SK-N-SH (cell line): ENCODE measurements at places on chromosomes 13 and 19.

- DNase-seq, result no peak
These were observed 17.2 kb downstream of the SAFB2 start for GRCh38 chr19:5605362-5605761.

DNA sequence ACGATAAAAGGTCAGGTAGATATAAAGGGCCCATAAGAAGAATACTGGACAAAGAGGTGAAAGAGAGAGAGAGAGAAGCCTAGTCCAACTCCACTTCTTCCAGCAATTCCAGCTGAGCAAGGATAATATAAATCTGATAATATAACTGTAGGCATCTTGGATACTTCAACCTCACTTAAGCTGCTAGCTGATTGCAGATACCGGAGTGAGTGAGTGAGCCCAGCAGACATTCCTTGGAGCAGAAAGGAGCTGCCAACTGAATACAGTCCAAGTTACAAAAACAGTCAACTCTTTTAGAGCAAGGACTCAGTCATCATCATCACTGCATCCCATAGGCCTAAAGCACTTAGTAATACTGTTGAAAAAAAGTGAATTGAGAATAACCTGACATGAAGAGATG, 387.6 kb downstream of the SLITRK6 start:
- no peak for DNase-seq

DNA sequence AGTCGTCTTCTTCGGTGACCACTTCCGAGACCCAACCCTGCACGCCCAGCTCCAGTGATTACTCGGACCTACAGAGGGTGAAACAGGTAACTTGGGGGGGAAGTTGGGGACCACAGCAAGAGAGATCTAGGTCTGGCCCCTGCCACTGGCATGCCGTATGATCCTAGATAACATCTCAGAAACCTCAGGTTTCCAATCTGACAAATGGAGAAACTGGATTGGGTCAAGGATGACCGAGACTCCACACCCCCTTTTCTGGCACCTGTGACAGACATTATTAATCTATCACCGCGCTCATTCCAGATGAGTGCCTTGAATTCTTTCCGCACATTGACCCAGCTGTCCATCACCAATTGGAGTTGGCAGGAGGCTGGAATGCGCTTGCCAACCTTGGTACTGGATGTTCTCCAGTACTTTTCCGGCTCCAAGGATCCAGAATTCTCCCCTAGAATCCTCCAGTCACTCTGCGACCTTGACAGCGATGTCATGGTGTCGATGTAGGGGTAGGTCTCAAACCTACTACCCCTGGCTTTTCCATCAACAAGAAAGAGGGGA, 17.4 kb downstream of the VASP start:
- no peak for DNase-seq

DNA sequence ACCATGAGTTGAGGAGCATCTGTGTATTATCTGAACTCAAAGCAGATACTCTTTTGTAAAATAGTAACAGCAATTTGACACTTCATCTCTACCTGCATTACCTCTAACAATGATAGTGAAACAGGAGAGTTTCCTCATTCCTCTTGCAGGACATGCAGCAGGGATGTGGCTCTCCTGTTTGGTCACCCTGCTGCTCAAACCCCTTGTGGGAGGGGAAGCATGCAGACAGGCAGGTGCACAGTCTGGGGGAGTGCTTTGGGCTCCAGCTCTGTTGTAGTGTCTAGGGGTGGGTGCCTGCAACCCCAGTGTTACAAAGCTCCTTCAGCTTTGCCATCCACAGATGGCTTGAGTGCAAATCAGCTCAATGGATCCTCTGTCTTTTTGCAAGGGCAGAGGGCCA, 827.6 kb downstream of the DACH1 start:
- no peak for DNase-seq

DNA sequence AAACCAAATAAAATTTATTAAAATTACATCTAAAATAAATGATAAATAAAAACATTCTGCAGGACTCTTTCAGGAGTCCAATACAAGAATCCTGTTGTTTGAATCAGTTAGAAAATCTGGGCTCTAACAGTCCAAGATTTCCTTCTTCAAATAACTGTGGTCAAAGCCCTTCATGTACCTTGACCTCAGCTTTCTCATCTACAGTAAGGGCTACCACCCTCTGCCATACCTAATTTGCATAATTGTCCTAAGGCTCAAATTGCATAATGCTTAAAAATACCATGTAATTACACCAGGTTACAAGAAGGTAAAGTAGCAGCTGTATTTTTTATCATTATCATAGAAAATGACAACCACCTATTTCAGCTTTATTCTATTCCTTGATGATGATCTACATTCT, 54.3 kb downstream of the XPO4 start:
- no peak for DNase-seq

- DNase-seq, result no peak
These were observed 5.8 kb upstream of the HSPH1 start for GRCh38 chr13:31167490-31167889.

GRCh38 chr13:94384231-94384905, 95.1 kb downstream of the DCT start:
- DNase-seq, result no peak

- DNase-seq, result no peak
These were observed at the start of gene CCDC8 for GRCh38 chr19:46413262-46414031. CCDC8 (minus strand) TSS chr19:46413564; CDS start chr19:46412810, 754 bp downstream.

DNA sequence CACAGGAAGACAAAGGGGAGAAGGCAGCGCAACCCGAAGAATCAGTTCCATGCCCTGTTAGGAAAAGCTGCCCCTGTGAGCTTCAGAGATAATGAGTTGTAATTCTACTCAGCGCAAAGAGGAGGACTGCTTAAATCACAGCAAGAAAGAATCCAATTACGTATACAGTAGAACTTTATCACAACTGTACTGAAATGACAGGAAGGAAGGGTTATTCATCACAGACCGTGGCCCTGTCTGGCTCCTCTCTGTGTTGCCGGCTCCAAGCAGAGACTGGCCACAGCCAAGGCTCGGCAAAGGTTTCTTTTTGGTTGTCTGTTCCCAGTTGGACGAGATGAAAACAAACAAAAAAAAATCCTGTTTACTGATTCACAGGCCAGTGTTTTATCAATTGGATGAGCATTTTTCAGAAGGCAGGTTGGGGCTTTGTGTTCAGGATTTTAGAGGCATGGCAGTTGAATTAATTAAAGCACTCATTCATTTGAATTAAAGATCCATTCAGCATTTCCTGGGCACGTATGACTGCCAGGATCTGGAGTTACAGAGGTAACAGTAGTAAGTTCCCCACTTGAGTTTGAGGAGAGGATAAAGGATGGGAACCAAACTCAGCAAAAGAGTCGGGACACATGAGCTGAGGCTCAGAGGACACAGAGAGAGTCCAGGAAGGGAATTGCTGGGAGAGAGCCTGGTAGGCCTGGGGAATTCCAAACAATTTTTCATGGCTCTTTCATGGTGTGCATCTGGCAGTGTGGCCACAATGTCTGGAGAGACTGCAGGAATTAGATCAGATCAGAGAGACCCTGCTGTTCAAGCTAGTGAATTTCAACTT, 341.0 kb downstream of the DNAJC15 start:
- no peak for DNase-seq

DNA sequence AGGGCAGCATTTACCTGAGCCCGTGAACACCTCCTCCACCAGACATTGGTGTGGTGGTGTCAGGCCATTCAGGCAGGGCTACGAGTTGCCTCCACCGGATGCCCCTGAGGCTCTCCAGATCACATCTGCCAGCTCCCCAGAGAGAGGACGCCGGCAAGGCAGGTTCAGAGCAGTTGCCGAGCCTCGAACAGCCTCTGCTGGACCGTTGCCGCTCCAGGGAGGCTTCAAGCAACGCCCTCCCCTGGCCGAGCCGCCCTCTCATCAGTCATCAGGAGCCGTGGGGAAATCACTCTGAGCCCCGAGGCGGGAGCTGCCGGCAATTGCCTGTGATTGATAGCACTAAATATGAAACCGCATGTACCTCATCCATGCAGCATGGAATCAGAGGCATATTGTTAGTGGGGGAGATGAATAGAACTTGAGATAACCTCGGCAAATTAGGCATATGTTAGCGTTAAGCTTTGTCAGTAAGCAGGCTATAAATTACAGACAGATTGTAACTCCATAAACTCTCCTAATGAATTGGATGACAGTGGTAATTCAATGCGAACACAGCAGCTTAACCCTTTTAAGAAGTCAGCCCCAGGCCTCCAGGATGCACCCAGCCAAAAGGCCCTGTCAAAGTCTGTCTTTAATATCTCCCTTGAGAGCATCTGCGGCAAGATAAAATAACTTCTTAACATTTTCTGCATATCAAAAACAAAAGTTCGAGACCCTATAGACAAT, 29.8 kb upstream of the SPACA7 start:
- DNase-seq, result no peak

- no peak for DNase-seq
These were observed 23.5 kb downstream of the NFIC start for GRCh38 chr19:3389876-3390371.

DNA sequence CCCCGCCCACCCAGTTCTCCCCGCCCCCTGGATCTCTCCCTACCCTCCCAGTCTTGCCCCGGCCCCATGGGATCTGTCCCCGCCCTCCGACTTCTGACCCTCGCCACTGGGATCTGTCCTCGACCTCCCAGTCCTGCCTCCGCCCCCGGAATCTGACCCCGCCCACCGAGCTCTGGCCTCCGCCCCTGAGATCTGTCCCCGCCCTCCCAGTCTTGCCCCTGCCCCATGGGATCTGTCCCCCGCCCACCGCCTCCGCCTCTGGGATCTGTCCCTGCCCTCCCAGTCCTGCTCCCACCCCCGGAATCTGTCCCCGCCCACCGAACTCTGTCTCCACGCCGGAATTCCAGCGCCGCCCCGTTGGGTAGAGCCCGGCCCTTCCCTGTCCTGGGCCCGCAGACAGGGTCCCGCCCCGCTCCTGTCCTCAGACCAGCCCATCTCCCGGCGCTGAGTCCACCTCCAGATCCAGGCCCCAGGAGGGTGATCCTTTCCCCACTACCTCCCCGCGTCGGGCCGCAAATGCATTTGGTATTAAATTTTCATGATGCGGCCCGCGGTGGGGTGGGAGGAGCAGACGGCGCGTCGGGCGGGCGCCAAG, 1.5 kb upstream of the SLC17A7 start:
- DNase-seq, result peak; percentile 91

- DNase-seq, result no peak
These were observed 8.8 kb downstream of the ATP4B start for GRCh38 chr13:113649212-113649611.

DNA sequence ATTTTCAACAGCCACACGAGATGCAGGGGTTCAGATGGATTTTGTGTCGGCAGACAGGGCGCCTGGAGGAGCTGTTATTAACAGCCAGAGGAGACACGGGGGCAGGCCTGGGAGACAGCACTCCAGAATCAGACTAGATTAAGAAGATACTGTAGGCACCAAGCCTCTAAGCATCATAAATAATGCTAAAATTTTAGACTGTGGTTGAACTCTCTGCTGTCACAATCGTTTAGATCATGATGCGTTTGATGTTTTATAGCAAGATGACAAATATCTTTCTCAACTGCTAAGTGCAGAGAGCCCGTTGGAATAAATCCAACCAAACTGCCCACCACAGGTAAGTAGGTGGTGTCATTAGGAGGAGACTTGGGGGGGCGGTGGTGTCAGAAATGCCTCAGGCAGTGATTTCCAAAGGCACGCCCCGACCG, 63.9 kb downstream of the CEBPG start:
- DNase-seq, result peak; percentile 69

GRCh38 chr13:95246292-95247082, 54.8 kb downstream of the ABCC4 start:
- no peak for DNase-seq

GRCh38 chr13:34464011-34464410, 478.1 kb upstream of the NBEA start:
- no peak for DNase-seq

- DNase-seq, result peak; percentile 46
These were observed 110.8 kb downstream of the DLEU7 start for GRCh38 chr13:50732712-50733111.

GRCh38 chr13:44307844-44308243, 65.8 kb upstream of the SERP2 start:
- no peak for DNase-seq

- no peak for DNase-seq
These were observed 22.3 kb upstream of the CSNK1A1L start for GRCh38 chr13:37127691-37128241.

GRCh38 chr19:54207983-54208783, 7.5 kb downstream of the RPS9 start:
- DNase-seq, result no peak

DNA sequence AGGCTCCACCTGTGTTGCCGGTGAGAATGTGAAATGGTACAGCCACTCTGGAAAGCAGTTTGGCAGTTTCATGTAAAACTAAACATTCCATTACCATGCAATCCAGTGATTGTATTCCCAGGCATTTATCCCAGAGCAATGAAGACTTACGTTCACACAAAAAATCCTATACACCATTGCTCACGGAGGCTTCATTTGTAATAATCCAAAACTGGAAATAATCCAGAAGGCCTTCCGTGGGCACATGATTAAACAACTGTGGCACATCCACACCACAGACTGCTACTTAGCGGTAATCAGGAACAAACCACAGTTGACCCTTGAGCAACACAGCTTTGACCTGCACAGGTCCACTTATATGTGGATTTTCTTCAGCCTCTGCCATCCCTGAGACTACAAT, 339.7 kb downstream of the MTUS2 start:
- no peak for DNase-seq

GRCh38 chr13:44275381-44275780, 98.2 kb upstream of the SERP2 start:
- no peak for DNase-seq

DNA sequence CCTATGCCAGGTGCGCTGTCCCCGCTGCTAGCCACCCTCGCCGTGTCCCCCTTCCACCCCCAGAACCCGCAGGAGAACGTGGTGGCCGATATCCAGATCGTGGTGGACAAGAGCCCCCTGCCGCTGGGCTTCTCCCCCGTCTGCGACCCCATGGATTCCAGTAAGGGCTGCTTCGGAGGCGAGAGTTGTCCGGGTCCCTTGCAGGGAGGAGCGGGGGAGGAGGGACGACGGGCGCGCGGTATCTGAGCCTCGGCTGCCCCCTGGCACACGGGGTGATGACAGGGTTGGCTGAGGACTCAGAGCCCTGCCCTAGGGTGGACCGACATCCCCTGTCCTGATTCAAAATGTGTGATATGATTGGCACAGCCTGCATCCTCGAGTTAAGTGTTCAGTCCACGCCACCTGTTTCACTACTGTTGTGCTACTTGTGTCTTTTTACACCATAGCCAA, 653 bp downstream of the MVB12A start:
- DNase-seq, result peak; percentile 85

GRCh38 chr13:73140801-73141200, 82.0 kb downstream of the KLF5 start:
- no peak for DNase-seq

DNA sequence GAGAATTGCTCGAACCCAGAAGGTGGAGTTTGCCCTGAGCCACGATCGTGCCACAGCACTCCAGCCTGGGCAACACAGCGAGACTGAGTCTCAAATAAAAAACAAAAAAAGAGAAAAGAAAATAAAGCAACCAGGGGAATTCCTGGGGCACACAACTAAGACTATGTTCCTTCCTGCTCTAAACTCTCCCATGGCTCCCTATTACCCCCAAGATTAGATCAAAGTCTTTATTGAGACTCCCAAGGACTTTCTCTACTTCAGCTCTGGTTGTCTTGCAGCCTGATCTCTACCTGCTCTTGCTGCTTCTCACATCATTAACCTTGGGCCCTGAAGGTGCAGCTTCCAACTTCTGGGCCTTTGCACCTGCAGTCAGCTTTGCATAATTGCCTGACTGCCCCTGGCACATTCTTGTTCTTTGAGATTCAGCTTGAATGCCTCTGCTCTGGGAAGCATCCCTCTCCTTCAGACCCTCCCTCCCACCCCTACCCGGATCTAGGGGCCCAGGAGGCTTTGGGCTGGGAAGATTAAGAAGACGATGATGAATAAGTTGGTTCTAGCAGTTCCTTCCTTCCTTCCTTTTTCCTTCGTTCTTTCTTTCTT, 16.8 kb upstream of the CERS4 start:
- no peak for DNase-seq
